ENCODE measurements at places on chromosomes 7 and 10.

GRCh38 chr10:117483056-117483590, 59.4 kb upstream of the EMX2 start:
- no peak for DNase-seq

- no peak for DNase-seq
Observed at GRCh38 chr7:149329265-149329664, 67.3 kb downstream of the ZNF783 start.

GRCh38 chr7:140416560-140416959, 12.7 kb downstream of the RAB19 start:
- no peak for DNase-seq

GRCh38 chr7:157831143-157831905, 494.5 kb downstream of the DNAJB6 start:
- no peak for DNase-seq

DNA sequence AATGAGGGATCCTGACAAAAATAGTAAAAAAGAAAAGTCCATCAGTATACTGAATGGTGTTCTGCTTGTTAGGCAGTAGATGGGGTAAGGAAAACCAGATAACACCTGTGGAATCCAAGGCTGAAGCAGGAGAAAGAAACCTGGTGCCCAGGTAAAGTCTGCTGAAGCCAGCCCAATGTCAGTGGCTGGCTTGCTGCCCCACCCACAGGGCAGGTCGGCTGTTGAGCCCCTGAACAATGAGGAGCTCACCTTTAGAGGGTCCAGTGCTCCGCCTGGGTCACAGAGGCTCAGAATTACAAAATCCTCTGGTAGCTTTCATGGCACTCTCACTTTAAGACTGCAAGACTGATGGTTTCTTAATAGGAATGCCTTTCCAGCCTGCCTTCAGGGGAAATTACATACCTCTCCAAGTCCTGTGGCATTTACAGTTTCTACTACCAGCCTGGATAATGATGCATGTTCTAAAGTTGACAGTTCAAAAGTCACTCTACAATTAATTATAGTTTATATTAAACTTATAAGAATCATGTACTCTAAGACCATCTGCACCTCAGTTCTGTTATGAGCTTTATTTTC, 23.8 kb downstream of the DHX32 start:
- DNase-seq = no peak

DNA sequence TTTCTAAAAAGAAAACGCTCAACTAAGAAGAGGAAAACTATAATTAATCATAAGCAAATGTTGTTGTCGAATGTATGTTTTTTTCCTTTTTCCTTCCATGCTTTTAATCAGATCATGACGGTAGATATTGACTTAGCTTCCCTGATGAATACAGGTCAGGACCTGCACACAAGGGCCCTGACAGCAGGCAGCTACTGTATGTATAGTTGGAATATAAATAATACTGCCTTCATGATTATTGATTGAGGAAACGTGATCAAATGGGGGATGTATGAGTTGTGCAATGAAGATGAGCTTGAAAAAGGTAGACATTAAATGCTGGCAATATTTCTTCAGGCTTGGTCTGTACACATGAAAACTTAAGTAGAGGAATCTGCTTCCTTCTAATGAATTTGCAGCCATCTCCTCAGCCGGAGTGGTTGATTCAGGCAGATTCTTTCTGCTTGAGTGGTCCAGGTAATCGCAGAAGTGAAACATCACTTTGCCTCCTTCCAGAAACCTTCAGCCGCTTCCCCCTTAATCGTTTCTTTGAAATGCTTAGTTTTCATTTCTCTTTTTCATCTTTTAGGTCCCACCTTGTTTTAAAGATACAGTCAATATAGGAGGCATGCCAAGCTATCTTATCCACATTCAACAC, 656.5 kb downstream of the SDK1 start:
- no peak for DNase-seq

DNA sequence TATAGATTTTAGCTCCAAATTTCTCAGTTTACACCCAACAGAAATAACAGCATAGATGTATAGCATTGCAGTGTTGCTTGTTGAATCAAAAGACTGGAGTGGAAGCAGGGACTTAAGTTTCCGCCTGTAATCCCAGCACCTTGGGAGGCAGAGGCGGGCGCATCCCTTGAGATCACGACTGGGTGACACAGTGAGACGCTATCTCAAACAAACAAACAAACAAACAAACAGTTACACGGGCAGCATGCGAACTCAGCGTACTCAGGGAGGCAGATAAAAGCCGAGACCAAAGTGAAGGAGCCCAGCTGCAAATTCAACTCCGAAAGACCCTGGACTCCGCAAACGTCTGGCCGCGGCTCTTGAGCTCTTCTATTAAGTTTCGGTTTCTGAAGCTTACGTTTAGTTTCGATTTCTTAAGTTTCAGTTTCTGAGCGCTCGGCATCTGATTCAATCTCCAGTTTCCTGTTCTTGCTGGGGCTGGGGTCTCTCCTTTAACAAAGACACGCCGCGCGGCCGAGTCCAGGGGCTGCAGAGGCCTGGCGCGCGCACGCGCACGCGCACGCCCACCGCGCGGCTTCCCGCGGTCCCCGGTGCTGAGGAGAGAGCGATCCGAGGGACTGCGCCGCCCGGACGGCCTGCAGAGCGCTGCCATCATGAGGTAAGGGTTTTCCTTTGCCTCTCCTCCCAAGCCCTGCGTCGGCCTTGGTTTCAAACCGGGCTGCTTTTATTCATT, at the start of gene IFIT5:
Gene IFIT5, plus strand, starts transcription at position 423 of the 733 bp plus-strand sequence. Its CDS starts 231 bp downstream, at position 654.
- peak; percentile 83 for DNase-seq

DNA sequence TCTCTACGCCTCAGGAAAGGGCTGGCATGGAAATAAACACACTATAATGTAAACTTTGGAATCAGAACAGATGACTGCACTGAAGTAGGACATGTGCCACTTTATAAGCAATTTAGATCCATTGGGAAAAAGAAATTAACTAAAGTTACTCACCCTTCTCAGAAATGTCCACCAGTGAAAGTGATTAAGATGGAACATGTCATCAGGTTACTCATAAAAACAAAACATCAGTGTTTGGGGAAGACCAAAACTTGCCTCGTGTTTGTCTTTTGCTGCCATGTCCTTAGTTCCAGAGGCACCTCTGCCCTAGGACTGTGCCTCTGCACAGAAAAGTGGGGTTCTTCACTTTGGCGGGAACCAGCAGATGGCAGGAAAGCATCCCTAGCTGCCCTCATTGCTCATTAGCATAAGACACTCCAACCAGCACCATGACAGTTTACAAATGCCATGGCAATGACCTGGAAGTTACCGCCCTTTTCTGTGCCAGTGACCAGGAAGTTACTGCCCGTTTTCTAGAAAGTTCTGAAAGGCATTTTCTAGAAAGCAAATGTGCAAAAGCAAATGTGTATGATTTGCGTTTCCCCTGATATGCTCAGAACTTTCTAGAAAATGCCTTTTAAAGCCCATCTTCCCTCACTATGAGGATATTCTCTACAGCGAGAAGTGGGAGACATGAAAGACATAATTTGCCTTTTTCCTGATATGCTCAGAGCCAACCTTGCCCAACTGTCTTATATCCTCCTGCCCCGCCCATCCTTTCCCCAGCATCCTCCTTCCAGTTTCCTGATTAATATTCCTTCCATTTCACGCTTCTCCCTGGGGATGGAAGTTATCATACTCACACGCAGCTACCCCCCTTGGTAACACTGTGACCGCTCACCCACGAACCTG, 258.2 kb downstream of the USP6NL start:
- DNase-seq = no peak

- DNase-seq = no peak
Observed at GRCh38 chr7:130275826-130276297, 9.2 kb downstream of the CPA2 start.

DNA sequence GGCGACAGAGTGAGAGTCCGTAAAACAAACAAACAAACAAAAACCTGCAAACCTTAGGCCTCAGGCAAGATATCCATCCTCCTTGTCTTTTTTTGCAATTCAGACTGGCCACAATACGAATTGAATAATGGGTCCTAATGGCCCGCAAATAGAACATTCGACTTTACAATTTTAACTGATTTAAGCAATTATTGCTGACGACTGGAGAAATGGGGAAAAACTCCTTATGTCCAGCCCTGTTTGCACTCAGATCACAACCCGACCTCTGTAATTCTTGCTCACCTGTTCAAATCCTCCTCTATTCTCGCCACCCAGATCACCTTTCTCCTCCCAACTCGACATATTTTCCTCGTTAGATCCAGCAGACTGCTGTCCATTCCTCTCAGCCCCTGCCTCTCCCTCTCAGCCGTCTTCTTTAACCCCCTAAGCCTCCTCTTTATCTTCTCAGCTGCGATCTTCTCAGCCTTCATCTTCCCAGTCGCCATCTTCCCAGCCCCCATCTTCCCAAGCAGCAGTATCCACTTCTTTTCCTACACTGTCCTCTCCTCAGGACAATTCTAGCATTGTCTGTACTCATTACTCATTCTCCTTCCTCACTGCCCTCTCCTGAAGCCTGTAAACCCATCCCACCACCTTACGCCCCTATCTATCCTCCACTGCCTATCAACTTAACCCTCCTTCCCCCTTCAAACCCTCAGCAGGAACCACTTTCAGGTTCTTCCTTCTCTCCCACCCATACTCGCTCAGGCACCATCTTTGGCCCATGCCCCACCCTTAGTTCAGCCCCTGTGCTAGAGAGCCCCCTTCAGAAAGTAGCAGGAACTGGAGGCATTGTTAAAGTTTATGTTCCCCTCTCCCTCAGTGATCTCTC, 61.8 kb downstream of the LRRC17 start:
- DNase-seq = no peak

- DNase-seq = no peak
Observed at GRCh38 chr10:29554660-29555059, 80.1 kb downstream of the SVIL start.

DNA sequence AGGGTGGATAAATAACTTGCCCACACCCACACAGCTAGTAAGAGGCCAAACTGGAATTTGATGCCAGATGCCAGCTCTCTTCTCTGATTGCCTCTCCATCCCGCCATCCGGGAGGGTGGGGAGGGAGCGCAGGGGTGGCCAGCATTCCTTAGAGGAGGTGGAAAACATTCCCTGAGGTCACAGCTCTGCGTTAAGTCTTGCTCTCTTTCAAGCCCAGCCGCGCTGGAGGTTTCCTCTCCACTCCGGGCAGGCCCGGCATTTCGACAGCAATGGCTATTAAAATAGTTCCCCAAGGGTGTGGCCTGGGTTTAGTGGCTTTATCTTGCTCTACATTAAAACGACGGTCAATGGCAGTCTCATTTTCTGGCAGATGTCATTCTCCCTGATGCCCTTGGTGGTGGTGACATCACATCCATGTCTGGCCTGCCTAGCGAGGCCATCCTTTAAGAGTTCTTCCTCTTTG, 16.1 kb upstream of the C10orf71 start:
- no peak for DNase-seq

- DNase-seq = no peak
Observed at GRCh38 chr7:82760074-82760473, 316.5 kb upstream of the CACNA2D1 start.

DNA sequence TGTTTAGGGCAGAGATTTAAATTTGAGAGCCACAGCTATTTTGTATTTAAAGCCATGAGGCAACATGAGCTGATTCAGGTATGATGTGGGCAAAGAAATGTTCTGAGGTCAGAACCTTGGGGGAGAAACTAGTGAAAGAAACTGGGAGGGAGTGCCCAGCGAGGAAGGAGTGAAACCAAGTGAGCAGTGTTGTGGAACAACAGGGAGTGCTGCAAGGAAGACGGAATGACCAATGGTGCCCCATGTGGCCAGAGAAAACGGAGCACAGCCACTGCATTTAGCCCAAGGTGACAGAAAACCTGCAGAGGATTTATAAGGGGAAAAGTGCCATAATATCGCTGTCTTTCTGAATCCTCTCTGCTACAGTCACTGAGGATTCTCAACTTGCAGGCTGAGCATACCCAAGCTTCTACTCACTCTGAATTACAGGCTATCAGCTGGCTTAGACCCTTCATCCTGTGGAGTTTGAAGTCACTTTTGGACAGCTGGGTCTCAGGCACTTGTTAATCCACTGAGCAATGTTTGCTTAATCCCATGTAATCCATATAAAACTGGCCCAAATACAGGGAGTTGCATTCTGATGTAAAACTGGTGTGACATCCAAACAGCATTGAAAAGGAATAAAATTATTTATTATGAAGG, 777.3 kb downstream of the CCSER2 start:
- DNase-seq = no peak

GRCh38 chr7:12431886-12432556, 28.4 kb upstream of the VWDE start:
- DNase-seq = no peak

DNA sequence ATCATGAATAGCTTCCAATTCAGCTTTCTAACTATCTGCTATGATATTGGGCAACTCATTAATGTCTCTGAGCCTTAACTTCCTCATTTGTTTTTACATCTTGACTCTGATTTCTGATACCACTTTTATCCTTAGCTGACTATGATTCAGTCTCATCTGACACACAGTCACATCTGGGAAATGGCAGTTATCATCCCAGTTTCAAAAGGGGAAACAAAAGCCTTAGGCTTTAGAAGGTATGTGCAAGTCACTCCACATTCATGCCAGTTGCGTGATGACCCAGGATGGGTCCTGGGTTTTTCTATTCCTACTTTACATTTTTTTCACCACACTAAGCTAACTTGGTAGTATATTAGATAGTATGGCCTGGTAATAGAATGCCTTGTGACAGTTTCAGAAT, 12.7 kb downstream of the SCIN start:
- DNase-seq = no peak

- peak; percentile 75 for DNase-seq
Observed at GRCh38 chr7:3464900-3465622, 164.0 kb downstream of the SDK1 start.

GRCh38 chr10:52755297-52756062, 17.1 kb downstream of the MBL2 start:
- no peak for DNase-seq

DNA sequence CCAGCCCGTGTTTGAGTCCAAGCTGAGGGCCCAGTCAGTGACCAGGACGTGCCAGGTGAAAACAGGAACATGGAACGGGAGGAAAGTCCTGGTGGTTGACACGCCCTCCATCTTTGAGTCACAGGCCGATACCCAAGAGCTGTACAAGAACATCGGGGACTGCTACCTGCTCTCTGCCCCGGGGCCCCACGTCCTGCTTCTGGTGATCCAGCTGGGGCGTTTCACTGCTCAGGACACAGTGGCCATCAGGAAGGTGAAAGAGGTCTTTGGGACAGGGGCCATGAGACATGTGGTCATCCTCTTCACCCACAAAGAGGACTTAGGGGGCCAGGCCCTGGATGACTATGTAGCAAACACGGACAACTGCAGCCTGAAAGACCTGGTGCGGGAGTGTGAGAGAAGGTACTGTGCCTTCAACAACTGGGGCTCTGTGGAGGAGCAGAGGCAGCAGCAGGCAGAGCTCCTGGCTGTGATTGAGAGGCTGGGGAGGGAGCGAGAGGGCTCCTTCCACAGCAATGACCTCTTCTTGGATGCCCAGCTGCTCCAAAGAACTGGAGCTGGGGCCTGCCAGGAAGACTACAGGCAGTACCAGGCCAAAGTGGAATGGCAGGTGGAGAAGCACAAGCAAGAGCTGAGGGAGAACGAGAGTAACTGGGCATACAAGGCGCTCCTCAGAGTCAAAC, 5.2 kb downstream of the GIMAP5 start:
- DNase-seq = no peak

GRCh38 chr10:10128387-10128786, 889.3 kb upstream of the CELF2 start:
- DNase-seq = no peak

GRCh38 chr7:16484453-16485158, 19.1 kb upstream of the SOSTDC1 start:
- no peak for DNase-seq

All from CD8-positive, alpha-beta T cell (primary cell).